ENCODE measurements at places on chromosomes 16 and 17.

GRCh38 chr17:41324180-41325075 lies 8.9 kb upstream of the KRTAP17-1 start:
- no peaks in the 10 kb centered on the region for H3K27me3 ChIP-seq
- no peaks in the 10 kb centered on the region for H3K4me1 ChIP-seq
- no peak overlapping the region for H3K4me3 ChIP-seq
- H3K27ac ChIP-seq: no peak overlapping the region
- no peak for DNase-seq
- H3K36me3 ChIP-seq: no peaks in the 10 kb centered on the region

GRCh38 chr17:50199803-50200456 lies 1.5 kb downstream of the COL1A1 start:
- H3K4me3 ChIP-seq: peak overlapping the region; percentile 82
- no peak overlapping the region for H3K27ac ChIP-seq
- peak; percentile 30 for DNase-seq
- H3K4me1 ChIP-seq: peaks cover 30% of the 10 kb centered on the region
- peaks cover 1% of the 10 kb centered on the region for H3K36me3 ChIP-seq

DNA sequence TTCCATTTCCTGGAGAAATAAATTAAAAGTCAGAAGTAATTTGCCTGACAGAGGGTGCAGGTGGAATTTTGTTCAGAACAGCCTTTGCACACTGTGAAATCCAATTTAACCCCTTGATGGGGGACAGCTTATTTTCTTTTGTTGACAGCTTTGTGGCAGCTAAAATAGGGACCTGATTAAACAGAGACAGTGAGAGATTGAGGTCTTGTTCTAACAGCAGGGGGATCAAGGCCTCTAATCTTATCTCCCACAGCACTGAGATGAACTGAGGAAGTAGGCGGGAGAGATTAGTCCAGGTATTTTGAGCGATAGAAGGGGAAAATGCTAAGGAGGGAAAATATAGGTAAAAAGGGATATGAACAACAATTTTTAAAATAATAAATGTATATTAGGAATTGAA lies 1491.4 kb upstream of the GOT2 start:
- DNase-seq: no peak
- no peaks in the 10 kb centered on the region for H3K36me3 ChIP-seq
- H3K27ac ChIP-seq: no peak overlapping the region
- no peaks in the 10 kb centered on the region for H3K27me3 ChIP-seq
- H3K4me1 ChIP-seq: no peaks in the 10 kb centered on the region
- H3K4me3 ChIP-seq: no peak overlapping the region

DNA sequence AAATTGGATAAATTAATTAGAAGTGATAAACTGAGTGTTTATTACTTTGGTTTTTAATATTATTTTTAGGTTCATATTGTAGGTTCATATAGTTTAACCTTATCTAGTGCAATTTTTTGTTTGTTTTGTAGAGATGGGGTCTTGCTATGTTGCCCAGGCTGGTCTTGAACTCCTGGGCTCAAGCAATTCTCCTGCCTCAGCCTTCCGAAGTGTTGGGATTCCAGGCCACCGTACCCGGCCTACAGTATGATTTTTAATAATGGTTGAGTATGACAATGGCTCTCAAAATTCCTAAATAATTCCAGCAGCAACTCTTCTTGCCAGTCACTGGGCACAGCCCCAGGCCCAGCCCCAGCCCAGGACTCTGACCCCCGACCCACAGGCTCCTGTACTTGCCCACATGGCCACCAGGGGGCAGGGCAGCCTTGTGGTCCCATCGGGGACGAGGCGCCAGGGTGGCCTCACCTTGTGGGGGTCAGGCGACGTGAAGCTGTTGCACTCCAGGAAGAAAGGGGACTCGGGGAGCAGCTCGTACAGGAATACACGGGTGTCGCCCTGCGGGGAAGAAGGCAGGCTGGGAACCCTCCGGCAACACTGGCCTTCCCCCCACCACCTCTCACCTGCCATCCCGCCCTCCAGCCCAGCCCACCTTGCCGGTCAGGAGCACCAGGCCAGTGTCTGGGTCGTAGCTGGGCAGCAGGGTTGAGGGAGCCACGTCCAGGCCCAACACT lies 7.9 kb upstream of the PAM16 start:
- no peaks in the 10 kb centered on the region for H3K27me3 ChIP-seq
- H3K36me3 ChIP-seq: peaks cover 44% of the 10 kb centered on the region
- DNase-seq: peak; percentile 42
- no peak overlapping the region for H3K27ac ChIP-seq
- peaks cover 3% of the 10 kb centered on the region for H3K4me1 ChIP-seq

DNA sequence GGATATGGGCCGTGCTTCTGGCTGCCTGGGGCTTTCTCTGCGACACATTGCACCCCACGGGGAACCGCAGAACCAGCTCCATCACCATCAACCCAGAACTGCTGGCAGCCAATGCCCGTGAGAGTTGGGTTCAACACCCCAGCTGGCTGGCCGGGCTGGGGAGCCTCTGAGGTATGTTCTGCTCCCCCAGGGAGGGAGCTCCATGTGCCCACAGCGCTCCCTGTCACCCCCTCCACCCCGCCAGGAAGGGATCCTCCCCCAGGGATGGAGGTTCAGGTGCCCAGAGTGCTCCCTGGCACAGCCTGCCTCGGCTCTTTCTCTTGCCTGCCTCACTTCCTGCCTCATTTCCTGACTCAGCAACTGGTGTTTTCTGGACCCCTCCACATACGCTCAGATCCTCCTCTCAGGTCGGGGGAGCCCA lies 24.2 kb upstream of the MPRIP start:
- H3K36me3 ChIP-seq: no peaks in the 10 kb centered on the region
- H3K27me3 ChIP-seq: no peaks in the 10 kb centered on the region
- no peak for DNase-seq
- no peak overlapping the region for H3K4me3 ChIP-seq

GRCh38 chr17:43402078-43402477 lies 3.3 kb downstream of the ARL4D start:
- no peak for DNase-seq
- H3K4me3 ChIP-seq: no peak overlapping the region
- no peaks in the 10 kb centered on the region for H3K36me3 ChIP-seq
- H3K27ac ChIP-seq: peak overlapping the region; percentile 9
- H3K4me1 ChIP-seq: peaks cover 21% of the 10 kb centered on the region

DNA sequence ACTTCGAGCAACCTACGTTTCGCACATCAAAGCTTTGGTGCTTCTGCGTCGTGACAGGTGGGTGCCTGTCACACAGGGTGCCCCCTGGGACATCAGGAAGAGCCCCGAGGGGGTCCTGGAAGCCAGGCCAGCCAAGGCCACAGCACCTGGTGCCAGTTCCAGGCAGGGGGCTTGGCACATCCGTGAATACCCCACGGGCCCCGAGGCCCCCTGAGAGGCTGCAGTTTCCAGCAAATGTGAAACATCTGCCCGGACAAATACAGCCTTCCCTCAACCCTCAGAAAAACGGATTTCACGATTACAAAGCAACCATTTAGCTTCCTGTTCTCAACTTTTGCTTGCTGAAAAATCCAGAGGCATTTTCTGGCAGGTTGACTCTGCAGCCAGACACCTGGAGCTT lies 109.3 kb upstream of the METRNL start:
- H3K4me1 ChIP-seq: peaks cover 8% of the 10 kb centered on the region
- H3K27me3 ChIP-seq: no peaks in the 10 kb centered on the region
- no peak overlapping the region for H3K27ac ChIP-seq
- no peak for DNase-seq
- H3K4me3 ChIP-seq: no peak overlapping the region
- H3K36me3 ChIP-seq: peaks cover 14% of the 10 kb centered on the region

DNA sequence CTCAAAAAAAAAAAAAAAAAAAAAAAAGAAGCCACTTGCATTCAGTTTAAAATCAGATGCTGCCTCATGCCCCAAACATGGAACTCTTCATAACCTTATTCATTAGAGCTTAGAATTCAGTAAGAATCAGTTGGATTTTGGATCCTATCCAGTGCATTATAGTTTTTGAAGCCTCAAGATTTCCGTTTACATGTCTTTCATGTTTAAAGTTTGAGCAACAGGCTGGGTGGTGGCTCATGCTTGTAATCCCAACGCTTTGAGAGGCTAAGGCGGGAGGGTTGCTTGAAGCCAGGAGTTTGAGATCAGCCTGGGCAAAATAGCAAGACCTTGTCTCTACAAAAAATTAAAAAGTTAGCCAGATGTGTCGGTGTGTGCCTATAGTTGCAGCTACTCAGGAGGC lies 55.0 kb downstream of the SNTB2 start:
- no peak for DNase-seq
- H3K27ac ChIP-seq: no peak overlapping the region
- H3K4me3 ChIP-seq: no peak overlapping the region

GRCh38 chr16:85579191-85579590 lies 33.9 kb upstream of the GSE1 start:
- H3K27ac ChIP-seq: peak overlapping the region; percentile 33
- peaks cover 45% of the 10 kb centered on the region for H3K4me1 ChIP-seq
- no peaks in the 10 kb centered on the region for H3K27me3 ChIP-seq

GRCh38 chr16:83619381-83620150 lies 188.2 kb upstream of the HSBP1 start:
- H3K36me3 ChIP-seq: no peaks in the 10 kb centered on the region
- peaks cover 28% of the 10 kb centered on the region for H3K27me3 ChIP-seq
- H3K4me3 ChIP-seq: no peak overlapping the region
- no peaks in the 10 kb centered on the region for H3K4me1 ChIP-seq
- no peak for DNase-seq
- H3K27ac ChIP-seq: no peak overlapping the region

DNA sequence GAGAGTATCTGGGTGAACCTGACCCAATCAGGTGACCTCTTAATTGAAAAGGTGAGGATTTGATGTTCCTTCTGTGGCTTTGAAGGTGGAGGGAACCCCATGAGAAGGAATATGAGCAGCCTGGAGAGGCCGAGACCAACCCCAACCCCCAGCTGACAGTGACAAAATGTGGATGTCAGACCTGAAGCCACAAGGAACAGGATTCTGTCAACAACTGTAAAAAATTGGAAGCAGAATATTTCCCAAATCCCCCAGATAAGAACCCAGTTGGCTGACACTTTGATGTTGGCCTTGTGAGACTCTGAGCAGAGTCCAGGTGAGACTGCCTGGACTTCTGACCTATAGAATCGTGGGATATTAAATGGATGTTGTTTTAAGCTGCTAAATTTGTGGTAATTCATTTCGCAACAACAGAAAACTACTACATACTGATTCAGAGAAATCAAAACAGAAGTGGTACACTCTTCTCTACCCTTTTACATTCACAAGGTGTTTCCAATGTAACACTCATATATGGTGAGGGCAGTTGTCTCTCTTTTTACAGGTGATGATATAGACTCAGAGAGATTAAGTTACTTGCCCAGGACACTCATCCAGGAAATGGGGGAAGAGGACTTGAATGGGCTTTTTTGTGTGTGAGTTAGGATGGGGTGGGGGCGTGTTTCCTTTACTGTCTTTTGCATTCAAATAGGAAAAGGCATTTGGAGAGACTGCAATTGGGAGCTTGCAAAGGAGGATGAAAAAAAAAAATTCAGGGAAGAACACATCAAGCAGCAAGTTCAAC lies 29.8 kb upstream of the SALL1 start:
- H3K4me3 ChIP-seq: no peak overlapping the region
- H3K27ac ChIP-seq: no peak overlapping the region
- H3K27me3 ChIP-seq: peaks cover 4% of the 10 kb centered on the region

DNA sequence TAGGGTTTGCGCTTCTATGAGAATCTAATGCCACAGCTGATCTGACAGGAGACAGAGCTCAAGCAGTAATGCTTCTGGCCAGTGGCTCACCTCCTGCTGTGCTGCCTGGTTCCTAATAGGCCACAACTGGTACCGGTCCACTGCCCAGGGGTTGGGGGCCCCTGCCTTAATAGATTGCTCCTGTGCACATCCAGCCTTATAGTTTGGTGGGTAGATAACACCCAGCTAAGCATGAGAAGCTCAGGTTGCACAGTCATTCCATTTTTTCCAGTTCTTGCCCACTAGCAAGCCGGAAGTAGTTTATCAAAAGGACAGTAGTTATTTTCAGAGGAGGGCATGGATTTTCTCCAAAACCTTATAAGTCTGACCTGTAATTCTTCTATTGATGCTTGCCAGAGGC lies 7.6 kb downstream of the KRTAP1-5 start:
- H3K27ac ChIP-seq: no peak overlapping the region
- no peak overlapping the region for H3K4me3 ChIP-seq
- H3K4me1 ChIP-seq: peaks cover 4% of the 10 kb centered on the region
- peaks cover 5% of the 10 kb centered on the region for H3K27me3 ChIP-seq
- DNase-seq: no peak
- H3K36me3 ChIP-seq: no peaks in the 10 kb centered on the region

- H3K4me3 ChIP-seq: no peak overlapping the region
- no peak overlapping the region for H3K27ac ChIP-seq
- no peaks in the 10 kb centered on the region for H3K27me3 ChIP-seq
- peaks cover 11% of the 10 kb centered on the region for H3K36me3 ChIP-seq
These were observed 18.3 kb downstream of the RND2 start for GRCh38 chr17:43043307-43043706.

DNA sequence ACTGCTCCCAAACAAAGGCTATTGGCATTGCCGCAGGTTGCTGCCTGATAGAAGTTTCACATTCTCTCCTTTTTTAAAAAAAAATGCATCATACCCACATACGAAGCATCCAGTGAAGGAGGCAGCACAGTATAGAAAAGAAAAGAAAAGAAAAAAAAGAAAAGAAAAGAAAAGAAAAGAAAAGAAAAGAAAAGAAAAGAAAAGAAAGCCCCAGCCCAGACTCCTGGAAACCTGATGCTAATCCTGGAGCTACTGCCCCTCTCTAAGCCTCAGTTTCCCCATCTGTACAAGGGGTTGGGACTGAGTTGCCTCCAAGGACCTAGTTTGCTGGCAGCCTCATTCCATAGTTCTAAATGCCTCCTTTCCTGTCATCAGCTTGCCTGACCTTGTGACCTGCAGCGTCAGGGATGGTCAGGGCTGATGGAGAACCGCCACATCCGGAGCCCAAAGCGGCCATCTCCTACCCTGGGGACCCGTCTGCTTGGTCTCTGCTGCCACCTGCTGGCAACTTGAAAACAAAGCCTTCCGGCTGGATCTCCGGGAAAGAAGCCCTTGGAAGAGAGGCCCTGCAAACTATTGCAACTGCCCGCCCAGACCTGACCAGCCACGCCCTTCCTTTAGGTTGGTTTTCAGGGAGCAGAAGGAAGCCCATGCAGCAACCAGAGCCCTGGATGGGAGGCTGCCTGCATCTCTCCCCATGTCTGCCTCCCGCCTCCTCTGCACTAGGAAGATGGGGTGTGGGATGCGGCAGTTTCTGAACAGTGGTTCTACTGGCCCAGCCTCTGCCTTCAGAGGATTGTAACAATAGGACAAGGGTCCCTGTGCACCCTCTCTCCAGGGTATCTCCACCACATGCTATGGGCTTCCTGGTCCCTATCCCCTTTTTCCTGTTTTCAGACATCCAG lies 13.0 kb downstream of the AIPL1 start:
- H3K36me3 ChIP-seq: no peaks in the 10 kb centered on the region
- peaks cover 47% of the 10 kb centered on the region for H3K27me3 ChIP-seq
- H3K4me1 ChIP-seq: peaks cover 4% of the 10 kb centered on the region
